ENCODE measurements at places on chromosomes 11 and 22.

DNA sequence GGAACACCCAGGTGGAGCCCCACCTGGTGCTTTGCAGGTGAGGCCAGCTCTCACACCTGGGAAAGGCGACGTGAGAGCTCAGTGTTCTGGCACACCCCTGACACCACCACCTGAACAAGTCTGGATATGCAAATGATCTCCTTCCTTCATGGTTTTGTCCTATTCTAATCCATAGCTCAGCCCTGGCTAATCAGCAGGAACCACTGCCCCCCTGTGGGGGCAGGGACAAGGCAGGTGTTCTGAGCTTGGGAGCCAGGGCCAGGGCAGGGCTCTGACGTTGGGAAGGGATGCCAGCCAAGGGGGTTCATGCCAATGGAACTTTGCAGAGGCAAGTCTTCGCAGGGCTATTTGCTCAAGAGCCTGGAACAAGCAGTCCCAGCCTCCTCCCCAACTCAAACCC is 144.2 kb downstream of the TRIM29 start:
- no peak for DNase-seq

DNA sequence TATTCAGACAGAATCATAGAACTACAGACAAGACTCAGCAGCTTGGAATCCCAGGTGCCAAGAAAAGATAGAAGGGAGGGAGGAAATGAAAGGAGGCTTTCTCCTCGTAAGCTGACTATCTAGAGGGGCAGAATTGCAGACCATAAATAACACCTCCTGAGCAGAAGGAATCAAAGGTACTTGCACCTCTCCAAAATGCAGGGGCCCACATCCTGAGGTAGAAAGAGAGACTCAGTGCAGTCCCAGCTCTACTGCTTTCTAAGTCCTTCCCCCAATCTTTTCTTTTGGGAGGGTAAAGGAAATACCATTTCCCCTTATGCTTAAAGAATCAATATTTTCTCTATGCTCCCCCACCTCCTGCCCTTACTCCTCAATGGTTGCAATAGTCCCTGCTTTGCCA is 55.2 kb downstream of the SYTL2 start:
- no peak for DNase-seq

- DNase-seq: no peak
Measured at GRCh38 chr22:17672417-17672991, 33.9 kb downstream of the BCL2L13 start.

DNA sequence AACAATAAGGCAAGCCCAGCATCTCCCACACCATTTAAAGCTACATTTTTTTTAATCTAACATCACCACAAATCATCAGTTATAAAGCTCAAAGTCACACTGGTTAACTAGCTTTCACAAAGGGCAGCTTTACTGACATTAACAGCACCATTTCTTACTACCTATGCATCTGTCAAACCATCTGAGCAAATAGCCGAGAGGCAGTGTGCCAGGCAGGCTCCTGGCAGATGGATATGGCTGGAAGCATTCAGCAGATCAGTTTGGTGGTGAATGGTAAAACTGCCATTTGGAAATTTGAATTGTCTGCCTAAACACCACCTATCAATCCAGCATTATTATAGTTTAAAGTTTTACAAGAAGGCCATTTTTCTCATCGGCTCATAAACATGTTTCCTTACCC is 131.2 kb downstream of the TTC28 start:
- DNase-seq: no peak

DNA sequence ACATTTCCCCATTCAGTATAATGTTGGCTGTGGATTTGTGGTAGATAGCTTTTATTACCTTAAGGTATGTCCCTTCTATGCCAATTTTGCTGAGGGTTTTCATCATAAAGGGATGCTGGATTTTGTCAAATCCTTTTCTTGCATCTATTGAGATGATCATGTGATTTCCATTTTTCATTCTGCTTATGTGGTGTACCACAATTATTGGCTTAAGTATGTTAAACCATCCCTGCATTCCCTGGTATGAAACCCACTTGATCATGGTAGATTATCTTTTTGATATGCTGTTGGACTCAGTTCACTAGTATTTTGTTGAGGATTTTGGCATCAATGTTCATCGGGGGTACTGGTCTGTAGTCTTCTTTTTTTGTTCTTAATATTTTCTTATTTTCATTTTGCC is 44.7 kb upstream of the ARHGAP32 start:
- DNase-seq: no peak

GRCh38 chr22:40757071-40757470 is 62.1 kb downstream of the SLC25A17 start:
- no peak for DNase-seq

DNA sequence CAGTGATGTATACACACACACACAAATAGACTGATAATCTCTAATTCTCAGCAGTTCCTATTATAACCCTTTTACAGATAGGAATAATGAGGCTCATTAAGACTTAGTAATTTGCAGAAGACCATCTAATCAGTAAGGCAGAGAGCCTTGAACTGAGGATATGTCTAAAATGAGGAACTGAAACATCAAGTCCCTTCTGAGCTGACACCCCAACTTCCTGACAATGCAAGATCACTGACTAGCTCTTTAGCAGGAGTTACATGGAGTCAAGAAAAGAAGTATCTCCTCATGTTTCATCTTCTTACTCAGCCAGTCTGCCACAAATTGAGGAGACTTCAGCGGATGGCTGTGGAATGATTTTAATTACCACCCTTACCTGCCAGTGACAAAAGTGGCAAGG is 193.0 kb downstream of the MSANTD4 start:
- DNase-seq: no peak

DNA sequence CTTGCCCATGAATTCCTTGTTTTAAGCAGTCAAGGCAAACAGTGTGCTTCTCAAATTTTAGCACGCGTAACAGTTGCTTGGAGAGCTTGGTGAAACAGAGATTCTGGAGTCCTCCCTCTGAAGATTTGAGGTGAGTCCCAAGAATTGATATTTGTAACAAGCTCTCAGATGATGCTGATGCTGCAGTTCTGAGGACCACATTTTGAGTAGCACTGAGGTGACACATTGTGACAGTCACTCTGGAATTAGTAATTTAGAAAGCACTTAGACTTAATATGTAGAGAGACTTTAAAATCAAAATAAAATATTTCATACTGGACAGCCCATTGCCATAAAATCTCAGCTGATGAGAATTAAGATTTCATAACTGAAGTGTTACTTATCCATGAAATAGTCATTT is 38.5 kb downstream of the DNAJC24 start:
- no peak for DNase-seq

- no peak for DNase-seq
Measured at GRCh38 chr22:40434745-40435144, 64.4 kb downstream of the SGSM3 start.

DNA sequence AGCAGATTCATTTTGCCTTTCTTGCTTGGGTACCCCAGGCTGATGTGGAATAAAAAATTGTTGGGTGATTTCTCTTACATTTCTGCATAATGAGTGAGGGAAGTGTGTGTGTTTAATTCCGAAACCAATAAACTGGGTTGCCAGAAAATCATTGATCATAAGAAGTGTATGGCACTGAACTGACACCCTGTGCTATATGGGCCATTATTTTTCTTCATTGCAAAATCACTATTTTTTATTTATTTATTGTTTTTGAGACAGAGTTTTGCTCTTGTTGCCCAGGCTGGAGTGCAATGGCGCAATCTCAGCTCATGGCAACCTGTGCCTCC is 14.6 kb upstream of the HIKESHI start:
- DNase-seq: no peak

- DNase-seq: no peak
Measured at GRCh38 chr11:46382646-46383403, 1.4 kb downstream of the MDK start.

DNA sequence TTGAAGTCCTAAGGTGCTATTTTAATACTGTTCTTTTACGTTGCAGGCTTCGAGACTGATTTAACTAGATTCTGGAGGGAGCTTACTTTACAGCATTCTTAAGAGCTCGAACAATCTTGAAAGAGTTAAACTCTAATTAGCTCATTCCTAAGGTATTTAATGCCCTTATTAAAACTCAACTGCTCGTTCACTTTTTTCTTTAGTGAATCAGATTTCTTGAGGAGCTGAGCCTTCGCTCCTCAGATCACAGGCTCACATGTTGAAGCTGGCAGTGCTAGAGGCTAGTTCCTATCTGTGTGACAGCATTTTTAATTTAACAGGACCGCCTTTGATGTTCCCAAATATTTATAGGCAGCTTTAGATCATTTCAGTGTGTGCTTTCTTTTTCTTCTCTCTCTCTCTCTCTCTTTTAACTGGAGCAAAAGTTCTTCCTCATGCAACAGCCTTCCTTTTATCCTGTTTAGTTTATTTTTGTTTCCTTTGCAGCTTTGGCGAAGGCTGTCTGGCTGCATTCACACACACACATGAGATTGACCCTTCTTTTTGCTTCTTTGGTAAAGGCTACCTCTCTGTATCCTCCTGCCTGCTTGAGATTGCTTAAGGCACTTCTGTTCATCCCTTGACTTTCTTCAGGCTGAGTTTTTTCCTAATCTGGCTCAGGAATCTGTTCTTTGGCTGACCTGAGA is 21.0 kb downstream of the ZNRF3 start:
- no peak for DNase-seq

- DNase-seq: no peak
Measured at GRCh38 chr11:131739243-131739882, 368.9 kb downstream of the NTM start.

GRCh38 chr11:102580185-102580951 is 44.8 kb downstream of the MMP20 start:
- no peak for DNase-seq

- DNase-seq: no peak
Measured at GRCh38 chr22:31340360-31340759, 5.8 kb downstream of the PATZ1 start.

GRCh38 chr22:23850136-23850611 is 7.5 kb upstream of the SLC2A11 start:
- DNase-seq: no peak

DNA sequence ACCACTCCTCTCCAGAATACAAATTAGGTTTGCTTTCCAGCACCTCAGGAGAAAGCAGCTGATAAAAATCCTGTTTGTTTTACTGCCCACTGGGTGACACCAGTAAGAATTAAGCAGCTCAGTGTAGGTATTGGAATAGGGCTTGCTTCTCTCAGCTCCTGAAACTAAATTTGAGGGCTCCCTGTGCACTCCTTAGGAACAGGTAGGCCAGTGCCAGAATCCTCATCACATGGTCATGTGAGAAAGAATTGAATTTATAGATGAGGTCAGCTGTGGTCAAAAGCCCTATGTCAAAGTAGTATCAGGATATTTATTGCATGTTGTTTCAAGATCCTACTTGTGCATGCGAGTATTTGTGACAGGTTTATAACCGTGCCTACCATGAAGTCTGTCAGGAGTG is 1.0 kb downstream of the PRSS23 start:
- no peak for DNase-seq

GRCh38 chr22:43704051-43704450 is 108.1 kb downstream of the EFCAB6 start:
- DNase-seq: no peak

DNA sequence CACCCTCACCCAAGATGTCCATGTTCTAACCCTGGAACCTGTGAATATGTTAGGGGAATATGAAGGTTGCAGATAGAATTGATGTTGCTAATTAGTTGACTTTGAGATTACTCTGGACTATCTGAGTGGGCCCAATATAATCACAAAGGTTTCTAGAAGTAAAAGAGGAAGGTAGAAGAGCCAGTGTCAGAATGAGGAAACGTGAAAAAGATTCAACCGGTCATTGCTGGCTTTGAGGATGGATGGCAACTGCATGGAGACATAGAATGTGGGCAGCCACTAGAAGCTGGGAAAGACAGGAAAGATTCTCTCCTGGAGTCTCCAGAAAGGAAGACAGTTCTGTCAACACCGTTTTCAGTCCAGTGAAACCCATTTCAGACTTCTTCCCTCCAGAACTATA is 86.6 kb downstream of the CLPB start:
- DNase-seq: no peak

DNA sequence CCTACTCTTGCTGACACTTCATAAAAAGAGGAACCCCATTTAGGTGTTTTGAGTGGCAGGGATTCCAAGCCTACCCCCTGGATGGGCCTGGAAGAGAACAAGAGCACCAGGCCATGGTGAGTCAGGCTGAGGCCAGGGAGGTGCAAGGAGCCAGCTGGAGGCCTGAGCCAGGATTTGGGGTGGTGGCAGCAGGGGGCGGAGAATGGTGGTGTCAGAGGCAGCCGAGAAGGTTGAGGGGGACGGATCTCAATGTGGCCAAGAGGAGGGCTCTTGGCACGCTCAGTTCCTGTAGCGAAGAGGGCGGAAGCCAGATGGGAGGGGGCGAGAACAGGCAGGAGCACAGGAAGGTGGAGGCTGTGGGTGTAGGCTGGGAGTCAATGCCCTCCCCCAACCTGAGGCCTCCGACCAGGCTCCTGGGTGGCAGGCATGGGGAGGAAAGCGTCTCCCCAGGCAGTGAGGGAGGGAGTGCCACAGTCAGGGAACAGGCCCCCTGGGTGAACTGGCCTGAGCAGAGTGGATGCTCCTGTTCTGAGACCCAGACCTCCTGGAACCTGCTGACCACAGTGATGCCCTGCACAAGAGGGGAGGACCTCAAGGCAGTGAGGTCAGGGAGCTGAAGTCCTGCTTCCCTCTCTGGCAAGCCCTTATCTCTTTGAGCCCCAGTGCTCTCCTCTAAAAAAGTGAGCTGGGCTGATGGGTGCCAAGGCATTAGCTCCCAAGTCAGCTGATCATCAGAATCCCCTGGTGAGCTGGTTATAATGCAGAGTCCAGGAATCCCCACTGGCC is 13.9 kb downstream of the RTN4RL2 start:
- DNase-seq: no peak

DNA sequence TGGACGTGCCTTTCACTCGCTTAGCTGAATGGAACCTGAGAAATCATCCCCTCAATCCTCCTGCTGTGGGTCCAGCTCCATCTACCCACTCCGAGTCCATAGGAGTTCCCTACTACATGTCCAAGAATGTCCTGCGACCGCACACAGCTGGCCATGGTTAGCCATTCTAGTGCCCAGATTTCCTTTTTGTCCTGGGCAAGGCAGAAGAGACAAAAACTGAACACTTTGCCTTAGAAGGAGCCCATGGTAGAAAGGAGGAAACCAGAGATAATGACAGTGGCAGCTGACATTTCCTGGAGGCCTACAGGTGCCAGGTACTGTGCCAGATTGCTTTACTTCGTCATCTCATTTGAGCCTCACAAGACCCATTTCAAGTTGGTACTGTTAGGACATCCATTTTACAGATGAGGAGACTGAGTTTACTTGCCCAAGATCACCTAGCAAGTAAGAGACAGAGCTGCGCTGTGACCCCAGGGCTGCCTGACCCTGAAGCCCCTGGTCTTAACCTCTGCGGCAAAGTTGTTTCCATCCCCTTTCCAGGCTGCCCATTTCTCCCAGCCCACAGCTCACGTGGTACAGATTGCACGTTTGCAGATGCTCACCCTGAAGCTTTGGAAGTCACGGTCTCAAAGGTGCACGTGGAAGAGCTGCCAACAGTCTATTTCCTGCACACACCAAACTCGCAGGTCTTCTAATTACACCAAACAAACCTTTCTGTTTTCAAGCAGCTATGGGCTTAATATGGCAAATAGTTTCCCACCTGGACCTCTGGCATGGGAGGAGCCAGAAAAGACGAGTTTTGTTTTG is 112.7 kb downstream of the ZBTB16 start:
- no peak for DNase-seq

- no peak for DNase-seq
Measured at GRCh38 chr22:29799217-29799680, 32.1 kb downstream of the UQCR10 start.

Measured in NCI-H1436 treated with DMSO at 0.1 percent for 48 hours (cell line).